Esophagus mucosa (tissue), 1 donor: ENCODE measurements at places on chromosomes 1 and 21.

DNA sequence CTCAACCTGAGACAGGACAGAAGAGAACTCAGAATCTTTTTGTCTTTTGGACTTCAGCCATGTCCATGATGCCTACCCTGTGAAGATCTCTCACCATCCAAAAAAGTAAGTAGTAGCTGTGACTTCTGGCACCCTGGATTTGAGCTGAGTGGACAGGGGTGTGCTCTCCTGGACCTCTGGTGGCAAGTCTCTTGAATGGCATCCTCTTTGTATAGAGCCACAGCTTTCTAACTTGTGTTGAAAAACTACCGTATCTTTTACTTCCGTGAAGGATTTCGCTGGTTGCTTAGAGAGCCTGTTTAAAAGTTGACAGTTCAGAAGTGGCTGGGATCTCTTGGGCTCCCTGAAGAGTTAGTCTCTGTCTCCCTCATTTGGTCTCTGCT lies 1.8 kb downstream of the MFN2 start:
- ATAC-seq = no peak

GRCh38 chr1:110897681-110898080 lies 24.7 kb downstream of the CD53 start:
- ATAC-seq = no peak

DNA sequence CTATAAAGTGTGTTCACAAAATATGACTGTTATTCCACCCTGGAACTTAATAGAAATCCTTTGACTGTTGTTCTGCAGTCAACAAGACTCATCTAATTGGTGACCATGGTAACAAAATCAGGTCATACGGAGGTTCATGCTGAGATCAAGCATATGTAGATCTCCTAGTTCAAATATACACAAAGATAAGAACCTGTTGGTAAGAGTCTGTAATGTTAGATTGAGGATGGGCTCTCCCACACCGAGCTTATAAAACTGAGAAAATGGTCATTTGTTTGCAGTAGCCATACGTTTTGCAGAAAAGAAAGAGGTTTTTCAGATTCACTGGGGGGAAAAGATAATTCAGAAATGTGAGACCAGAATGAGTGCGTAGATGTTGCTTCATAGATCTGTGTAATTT lies 468.1 kb downstream of the RPS6KC1 start:
- no peak for ATAC-seq

GRCh38 chr1:165492845-165493373 lies 48.0 kb upstream of the RXRG start:
- ATAC-seq = no peak

GRCh38 chr21:29105218-29105617 lies 25.2 kb upstream of the MAP3K7CL start:
- peak; percentile 22 for ATAC-seq

- no peak for ATAC-seq
Measured at GRCh38 chr1:17790383-17791054, 35.4 kb downstream of the ACTL8 start.

GRCh38 chr1:91026320-91026719 lies 4.5 kb upstream of the ZNF644 start:
- no peak for ATAC-seq

- peak; percentile 88 for ATAC-seq
Measured at GRCh38 chr1:63868268-63868781, 94.5 kb downstream of the ROR1 start.

- ATAC-seq = no peak
Measured at GRCh38 chr1:200954434-200954833, 59.7 kb downstream of the INAVA start.

DNA sequence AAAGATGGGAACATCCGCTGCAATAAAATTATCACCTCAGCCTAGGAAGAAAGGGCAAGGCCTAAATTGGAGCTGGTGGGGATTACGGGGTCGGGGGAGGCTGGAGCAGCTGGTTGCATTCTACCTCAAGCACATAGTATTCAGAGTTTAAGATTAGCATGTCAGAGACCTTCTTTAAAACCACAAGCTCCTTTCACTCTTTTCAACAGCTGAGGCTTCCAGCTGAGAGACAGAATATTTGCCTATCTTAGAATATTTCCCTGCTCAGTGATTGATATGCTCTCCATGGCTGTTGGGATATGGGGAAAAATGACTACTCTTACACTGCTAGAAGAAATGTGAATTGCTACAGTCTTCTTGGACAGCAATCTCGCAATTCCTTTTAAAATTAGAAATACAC lies 248.6 kb downstream of the TBX15 start:
- ATAC-seq = no peak

DNA sequence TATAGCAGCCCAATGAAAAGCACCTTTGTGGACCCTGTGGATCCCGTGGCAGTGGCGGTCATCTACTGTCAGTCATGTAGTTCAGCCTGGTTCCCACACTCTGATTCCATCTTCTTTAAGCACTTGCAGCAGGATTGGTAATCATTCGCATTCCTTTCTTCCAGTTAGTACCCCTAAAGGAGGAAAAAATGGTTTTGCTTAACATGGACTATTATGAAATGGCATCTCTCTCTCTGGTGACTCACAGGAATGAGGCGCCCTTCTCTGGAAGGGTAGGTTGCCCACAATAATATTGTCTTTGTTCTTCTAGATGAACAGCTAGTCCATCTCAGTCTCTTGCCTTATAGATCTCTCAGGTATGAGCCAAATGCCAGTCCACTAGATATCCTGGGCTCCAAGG lies 127.9 kb upstream of the MROH9 start:
- no peak for ATAC-seq

GRCh38 chr1:4752059-4752458 lies 97.7 kb downstream of the AJAP1 start:
- no peak for ATAC-seq

DNA sequence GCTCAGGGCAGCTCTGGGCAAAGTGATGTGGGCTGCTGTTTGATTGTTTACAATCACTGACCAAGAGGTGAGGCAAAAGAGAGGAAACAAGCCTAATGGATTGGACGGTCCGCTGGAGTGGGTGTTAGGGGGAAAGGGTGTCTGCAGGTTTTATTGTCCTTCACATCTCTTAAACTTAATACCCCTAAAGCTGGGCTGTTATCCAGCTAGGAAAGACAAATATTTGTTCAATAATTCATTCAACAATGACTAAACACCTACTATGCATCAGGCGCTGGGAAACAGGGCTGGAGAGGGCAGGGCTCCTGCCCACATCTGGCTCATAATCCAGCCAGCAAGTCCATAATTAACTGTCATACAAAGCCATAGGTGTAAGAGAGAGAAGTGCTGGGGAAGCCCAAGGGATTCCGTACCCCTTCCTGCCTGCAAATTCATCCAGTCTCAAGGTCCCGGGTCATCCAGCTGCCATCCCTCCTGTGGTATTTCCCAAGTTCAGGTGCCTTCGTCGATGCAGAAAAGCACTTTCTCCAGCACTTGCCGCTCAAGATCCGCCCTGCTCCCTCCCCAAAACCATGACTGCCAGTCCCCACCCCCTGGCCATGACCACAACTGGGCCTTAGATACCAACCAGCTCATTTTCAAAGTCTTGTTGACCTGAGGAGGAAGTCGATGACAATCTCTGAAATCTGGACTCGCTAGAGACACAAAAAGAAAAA lies 10.7 kb downstream of the TMEM63A start:
- no peak for ATAC-seq

- no peak for ATAC-seq
Measured at GRCh38 chr1:64242895-64243756, 39.7 kb downstream of the UBE2U start.

GRCh38 chr1:79603843-79604242 lies 597.3 kb upstream of the ADGRL4 start:
- no peak for ATAC-seq

- ATAC-seq = peak; percentile 43
Measured at GRCh38 chr1:151964510-151964909, 29.1 kb downstream of the S100A10 start.

DNA sequence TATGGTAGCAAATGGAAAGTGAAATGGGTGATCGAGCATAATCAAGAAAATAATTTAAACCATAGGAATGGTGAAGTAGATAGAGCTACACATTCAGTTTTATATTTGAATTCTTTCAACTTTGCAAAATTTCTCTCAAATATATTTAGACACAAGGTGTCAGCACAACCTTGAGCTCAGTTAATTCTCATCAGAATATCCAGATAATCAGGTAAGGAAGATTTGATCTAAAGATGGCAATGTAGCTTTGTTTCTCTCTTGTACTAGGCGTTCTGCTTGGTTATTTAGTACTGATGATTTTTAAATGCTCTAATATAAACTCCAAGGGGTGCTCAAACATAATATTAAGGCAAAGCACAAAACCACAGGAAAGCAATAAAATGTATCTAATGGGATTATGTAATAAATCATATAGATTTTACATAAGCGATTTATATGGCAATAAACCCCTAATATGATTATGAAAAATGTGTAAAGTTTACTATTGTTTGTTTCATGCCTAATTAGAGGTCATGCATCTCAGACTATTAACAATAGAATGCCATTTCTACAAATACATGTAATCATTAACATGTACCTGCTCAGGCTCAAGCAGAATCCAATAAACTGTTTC lies 32.4 kb upstream of the SERTAD4 start:
- ATAC-seq = no peak

- ATAC-seq = peak; percentile 42
Measured at GRCh38 chr21:29499734-29500343, 201.1 kb downstream of the BACH1 start.

DNA sequence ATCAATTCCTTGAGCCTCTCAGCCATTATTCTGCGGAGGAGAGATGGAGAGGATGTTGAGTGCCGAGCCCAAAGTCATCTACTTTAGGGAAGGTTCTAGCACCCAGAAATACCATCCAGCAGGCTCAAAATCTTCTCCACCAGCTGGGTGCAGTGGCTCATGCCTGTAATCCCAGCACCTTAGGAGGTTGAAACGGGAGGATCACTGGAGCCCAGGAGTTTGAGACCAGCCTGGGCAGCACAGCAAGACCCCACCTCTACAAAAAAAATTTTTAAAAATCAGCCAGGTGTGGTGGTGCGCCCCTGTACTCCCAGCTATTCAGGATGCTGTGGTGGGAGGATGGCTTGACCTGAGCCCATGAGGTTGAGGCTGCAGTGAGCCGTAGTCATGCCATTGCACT lies 39.5 kb upstream of the CAPZB start:
- ATAC-seq = no peak

DNA sequence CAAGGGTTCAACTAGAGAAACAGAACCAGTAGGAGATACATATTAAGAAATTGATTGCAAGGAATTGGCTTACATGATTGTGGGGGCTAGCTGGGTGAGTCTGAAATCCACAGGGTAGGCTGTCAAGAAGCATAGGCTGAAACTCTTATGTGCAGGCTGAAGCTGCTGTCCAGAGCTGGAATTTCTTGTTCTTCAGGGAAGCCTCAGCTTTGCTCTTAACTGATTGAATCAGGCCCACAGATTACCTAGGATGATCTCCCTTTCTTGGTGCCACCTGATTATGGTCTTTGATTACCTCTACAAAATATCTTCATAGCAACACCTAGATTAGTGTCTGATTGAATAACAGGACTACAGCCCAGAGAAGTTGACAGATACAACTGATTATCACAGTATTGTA lies 22.5 kb upstream of the FRRS1 start:
- no peak for ATAC-seq

DNA sequence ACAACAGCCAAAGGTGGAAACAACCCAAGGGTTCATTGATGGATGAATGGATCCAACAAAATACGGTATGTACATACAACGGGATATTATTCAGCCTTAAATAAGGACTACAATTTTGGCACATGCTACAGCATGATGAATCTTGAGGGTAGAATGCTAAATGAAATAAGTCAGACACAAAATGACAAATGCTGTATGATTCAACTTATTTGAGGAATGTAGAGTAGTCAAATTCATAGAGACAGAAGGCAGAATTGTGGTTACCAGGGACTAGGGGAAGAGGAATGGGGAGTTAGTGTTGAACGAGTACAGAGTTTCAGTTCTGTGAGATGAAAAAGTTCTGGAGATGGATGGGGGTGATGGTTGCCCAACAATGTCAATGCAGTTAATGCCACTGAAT lies 118.0 kb upstream of the PAXBP1 start:
- ATAC-seq = no peak

GRCh38 chr1:157135070-157135469 lies 3.1 kb downstream of the ETV3 start:
- no peak for ATAC-seq

- ATAC-seq = peak; percentile 69
Measured at GRCh38 chr1:145891143-145891542, 5.5 kb upstream of the ANKRD35 start.

DNA sequence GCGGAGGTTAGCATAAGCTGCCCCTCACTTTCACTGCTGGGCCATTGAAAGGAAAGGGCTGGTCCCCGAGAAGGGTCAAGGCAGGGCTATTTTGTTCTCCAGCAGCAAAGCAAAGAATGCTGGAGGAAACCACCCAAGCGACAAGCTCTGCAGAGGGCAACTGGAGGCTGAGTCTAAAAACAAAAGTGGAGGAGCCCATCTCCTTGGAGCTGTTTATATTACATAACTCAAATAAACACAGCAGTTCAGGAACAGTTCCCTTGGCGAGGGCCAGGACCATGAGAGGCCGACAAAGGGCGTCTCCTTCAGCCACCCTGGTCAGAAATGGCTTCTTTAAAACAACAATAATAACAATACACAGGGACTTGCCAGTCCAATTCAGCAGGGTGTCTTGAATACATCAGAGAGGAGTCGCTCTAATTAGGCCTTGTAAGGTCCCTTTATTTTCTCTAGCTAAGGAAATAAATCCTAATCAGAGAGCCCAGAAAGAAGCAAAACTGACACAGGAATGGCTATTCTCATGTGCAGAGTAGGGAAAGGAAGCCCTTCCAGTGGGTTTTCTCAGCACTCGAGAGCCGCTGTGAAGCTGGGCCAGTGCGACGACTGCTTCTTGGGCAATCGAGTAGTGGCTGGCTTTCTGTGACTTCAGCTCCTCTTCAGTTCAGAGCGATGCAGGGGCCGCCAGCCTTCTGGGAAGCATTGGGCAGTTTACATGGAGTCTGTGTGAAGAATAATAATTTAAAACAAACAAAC lies 57.0 kb upstream of the TARBP1 start:
- ATAC-seq = no peak

DNA sequence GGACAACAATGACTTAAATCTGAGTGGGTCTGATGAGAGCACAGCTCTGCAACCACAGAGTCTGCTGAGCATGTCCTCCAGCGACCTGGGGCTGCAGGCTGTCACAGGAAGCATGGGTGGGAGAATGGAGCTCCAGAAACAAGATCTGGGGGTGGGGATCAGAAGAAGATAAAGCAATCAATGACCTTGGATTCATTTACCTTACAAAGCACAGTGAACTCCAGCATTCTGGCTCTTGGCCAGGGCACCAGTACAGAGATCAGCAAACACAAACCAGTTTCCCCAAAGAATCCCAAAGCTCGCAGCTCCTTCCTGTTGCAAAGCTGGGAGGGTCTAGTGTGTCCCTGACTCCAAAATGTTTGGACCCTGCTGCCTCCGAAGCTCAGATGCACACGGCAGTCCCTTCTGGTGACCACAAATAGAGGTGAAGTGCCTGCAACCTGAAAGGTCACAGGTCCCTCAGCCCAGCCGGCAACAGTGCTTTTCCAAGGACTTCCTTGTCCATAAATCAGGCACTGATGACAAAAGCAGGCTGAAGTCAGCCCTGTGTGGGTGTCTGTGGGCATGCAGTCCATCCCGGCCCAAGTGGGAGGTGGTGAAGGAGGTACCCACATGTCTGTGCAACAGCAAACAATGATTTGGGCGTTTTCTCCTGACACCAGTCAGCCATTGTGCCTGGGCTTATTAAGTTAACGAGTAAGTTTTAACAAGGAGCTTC lies 76.1 kb downstream of the SH3BGR start:
- peak; percentile 55 for ATAC-seq
